ENCODE measurements at places on chromosomes 7 and 10.

DNA sequence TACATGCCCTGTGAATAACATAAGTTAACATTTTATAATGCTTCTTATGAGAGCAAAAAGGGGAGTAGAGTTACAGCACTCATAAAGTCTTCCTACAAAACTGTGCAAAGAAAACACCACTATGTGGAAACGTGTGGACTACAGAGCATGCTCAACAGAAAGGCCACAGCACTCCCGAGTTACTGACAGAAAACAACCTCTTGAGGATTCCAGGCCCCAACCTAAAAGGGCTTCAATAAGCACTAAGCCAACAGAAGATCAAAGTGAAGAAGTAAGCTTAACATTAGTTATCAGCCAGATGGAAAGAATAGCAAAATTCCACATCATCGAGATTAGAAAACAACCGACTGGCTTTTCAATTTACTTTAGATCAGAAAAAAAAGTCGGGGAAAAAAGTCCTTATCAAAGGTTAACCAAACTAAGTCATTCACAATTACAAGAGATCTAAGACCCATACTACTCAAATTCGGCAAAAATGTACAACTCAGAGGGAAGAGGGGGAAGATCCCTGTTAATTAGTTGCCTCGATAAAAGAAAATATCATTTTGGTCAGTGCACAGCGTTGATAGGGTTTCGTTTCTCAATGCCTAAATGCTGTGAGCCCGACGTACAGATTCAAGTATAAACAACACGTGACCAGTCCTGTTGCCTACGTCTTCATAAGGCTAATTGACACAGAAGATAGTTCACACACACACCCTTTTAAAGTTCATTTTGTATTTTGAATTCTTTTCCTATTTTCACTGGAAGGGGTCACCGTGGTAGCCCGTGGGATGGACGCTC is 1.4 kb downstream of the KBTBD2 start:
- peak; percentile 64 for DNase-seq

DNA sequence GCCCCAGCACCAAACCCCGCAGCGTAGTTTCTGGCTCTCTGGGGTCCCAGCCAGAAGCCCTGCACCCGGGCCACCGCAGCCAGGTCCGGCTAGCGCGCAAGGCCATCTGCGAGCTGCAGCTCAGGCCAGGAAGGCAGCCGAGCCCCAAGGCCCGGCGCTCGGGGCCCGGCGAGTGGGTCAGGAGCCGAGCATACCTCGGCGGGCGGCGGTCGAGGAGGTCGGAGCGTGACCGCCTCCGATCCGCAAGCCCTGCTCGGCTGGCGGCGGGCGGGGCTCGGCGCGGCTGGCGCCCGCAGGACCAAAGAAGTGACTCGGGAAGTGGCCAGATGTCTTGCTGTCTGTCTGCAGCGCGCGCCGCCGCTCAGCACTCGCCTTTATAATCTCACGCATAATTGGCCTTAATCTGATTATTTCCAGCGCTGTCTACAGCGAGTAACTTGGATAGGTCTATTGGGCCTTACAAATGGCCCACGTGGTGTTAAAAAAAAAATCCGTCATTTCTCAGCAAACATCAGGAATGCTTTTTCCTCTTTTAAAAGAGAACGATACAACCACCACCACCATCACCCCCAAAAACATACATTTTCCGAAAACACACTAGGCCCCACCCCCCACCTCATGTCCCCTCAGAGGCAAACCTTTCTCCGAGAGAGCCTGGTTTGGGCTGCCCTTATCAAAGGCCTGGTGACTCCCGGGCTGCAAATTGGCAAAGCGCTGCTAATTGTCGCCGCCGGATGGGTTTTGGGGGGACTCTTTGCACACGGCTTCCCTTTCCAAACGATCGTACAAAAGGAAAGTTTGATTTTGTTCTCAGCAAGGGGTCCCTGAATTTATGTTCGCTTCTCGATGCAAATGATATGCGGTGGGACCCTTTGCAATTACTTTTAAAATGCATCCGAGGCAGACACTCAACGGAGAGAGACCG is at the start of gene DRGX:
Gene DRGX (minus strand): TSS at position 349 of the 925 bp plus-strand sequence. CDS start 649 bp downstream, outside the sequence.
- DNase-seq, result no peak

GRCh38 chr7:115135146-115135545 is 213.3 kb downstream of the MDFIC start:
- peak; percentile 74 for DNase-seq

DNA sequence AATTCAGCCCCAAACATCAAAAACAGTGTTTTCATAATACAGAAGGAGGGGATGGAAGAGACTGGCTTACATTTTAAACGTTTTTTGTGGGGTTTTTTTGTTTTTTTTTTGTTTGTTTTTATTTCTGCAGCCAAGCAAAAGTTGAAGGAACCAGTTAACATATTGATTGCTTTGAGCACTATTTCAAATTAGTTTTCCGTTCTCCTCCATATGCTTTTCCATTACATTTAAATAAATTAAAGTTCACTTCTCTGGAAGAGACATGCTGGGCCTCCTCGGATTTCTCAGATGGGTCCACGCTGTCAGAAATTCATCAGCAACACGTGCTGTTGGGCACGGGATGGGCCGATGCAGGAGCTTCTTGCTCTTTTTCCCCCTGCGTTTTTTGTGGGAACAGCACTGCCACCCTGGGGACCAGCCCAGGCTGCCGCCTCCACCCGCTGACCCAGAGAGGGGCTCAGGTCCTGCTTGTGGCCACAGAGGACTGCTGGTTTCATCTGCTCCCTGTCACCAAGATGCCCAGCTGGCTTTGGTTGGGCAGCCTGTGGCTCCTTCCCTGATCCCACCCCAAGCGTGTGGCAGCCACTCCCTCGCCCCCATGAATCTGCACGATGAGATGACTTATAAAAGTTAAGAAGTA is 67.7 kb upstream of the CHST15 start:
- DNase-seq, result no peak

GRCh38 chr10:44640429-44640828 is 255.5 kb upstream of the CXCL12 start:
- no peak for DNase-seq

DNA sequence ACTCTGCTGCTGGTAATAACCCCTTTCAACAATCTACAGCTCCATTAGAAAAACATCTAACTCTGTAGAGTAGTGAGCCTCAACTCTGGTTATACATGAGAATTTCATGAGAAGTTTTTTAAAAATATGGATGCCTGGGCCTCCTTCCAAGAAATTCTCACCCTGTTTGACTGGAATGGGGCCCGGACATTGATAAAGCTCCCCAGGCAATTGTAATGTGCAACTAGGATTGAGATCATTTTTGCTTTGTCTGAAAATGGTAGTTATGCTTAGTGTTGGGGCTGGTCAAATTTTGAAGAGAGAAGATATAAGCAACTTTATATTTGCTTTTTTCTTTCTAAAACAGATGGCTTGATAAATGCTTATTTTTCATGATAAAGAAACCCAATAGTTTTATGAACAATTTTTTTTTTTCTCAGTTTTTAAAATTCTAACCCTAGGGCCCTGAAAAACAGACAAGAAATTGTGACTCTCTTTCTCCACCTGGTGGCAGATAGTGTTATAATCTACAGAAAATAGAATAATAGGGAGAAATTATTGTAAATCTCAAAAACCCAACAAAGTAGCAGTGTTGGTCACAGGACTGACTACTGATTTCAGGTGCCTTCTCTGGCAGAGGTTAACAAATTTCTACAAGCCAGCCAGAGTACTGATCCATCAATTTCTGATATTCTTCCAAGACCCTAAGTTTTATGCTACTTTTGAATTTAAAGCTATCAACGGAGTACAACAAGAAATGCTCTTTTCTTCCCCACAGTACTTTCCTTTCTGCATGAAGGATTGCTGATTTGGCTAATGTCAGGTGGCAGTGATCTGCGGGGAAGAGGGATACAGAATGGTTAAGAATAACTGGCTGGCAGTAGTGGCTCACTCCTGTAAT is 174.8 kb downstream of the DKK1 start:
- DNase-seq, result peak; percentile 33

DNA sequence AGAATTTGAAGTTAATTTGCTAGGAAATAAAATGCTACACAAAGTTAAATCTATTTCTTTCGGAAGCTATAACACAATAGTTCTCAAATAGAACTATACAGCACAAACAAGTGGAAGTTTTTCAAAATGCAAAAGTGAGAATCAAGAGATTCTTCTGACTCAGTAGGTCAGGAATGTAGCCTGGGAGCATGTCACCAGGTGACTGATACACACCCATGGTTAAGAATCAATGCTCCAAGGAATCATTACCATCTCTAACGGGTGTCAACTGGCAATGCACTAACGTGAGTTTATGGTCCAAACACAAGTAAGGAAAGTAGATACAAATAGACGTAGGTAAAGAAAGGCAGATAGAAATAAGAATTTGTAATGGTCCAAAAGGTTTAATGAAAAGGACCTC is 170.5 kb downstream of the SRPK2 start:
- DNase-seq, result no peak

DNA sequence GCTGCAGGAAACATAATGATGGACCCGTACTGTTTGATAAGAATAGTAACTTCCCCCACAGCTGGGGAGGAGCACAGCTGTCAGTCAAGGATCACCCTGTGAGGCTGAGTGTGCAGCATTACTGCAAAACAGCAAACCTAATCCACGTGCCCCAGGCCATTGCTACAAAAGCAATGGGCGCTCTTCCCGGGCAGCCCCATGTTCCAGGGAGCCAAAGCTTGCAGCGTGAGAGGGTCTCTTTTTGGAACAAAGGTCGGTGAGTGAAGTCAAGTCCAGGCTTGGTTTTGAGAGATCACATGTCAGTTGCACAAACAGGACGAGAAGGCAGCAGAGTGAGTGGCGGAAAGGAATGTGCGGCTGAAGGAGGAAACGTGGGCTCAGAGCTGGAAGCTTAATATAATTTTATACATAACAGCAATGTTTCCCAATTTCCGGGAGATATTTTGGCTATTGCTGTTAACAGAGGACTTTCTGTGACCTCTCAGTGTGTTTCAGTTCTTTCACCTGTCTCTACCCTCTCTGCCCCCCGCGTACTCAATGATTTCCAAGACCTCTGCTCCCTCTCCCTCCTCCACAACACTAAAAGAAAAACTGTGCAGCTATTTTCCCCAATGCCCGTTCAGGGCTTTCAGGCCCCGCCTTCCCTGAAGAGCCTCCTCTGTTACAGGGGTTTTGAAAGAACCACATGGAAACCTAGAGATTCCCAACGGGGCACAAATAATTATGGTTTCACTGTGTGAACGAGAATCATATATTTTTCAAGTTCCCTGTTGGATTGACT is 128.9 kb downstream of the MTPAP start:
- DNase-seq, result peak; percentile 86

GRCh38 chr10:124117833-124118232 is 24.4 kb upstream of the CHST15 start:
- no peak for DNase-seq

GRCh38 chr10:122504610-122504950 is 43.2 kb downstream of the HTRA1 start:
- DNase-seq, result no peak

- no peak for DNase-seq
Measured at GRCh38 chr7:94028768-94029167, 24.6 kb upstream of the BET1 start.

DNA sequence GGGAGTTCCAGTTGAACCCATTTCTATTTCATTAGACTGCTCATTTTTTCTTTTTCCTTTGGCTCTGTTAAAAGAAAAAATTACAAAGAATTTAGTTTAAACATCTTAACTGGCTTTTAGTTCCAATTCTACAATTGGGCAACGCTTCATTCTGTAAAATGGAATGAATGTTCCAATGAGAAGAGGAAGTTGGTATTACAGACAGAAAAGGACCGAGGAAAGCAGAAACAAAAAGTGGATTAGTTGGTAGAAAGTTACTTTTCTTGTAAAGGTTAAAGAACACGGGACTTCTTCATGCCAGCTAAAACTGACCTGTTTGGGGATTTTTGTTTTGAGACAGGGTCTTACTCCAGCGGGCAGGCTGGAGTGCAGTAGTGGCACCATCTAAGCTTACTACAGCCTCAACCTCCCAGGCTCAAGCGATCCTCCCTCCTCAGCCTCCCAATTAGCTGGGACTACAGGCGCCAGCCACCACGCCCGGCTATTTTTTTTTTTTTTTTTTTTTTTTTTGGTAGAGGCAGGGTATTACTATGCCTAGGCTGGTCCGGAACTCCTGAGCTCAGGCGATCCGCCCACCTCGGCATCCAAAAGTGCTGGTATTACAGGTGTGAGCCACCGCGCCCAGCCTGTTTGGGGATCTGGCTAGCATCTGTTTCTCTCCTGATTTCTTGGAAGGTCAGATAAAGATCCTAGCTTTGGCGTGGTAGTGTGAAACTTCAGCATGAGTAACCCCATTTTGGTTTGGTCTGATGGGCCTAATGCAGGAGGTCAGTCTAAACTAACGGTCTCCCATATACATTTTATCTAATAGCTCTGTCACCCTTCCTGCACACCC is 1.3 kb upstream of the VDAC2 start:
- DNase-seq, result no peak

GRCh38 chr10:127922675-127923366 is 15.9 kb downstream of the PTPRE start:
- no peak for DNase-seq

DNA sequence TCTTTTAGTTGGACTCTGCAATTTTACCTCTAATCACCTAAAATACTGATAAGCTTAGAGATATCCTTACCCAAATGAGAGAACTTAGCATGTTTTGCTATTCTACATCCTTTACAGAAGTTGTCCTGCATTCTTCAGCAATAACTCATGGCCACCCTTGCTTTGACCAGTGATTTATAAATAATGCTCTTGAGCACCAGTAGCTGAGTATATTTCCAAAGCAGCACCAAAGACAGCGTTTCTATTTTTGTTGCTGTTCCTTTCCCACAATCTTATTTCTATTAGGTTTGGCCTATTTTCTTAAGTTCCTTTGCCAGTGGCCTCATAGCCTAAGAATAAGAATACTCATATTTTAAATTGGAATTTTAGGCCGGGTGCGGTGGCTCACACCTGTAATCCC is 15.0 kb downstream of the ARPC1A start:
- DNase-seq, result no peak

DNA sequence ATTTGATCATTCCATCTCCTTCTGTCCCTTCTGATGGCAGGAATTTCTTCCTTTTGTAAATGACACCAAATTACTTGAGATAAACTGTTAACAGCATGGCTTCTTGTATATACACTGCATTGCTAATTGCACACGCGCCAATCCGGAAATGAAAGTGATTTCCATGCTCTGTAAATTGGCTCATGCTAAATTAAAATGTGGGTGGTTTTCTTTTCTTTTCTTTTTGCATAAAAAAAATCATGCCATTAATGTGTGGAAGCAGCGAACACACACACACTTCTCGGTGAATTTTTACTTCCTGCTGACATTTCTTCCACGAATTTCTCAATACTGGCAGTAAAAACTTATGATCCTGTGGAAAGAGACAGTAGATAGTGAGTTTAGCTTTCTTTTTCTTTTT is 123.1 kb upstream of the CCDC6 start:
- DNase-seq, result no peak

DNA sequence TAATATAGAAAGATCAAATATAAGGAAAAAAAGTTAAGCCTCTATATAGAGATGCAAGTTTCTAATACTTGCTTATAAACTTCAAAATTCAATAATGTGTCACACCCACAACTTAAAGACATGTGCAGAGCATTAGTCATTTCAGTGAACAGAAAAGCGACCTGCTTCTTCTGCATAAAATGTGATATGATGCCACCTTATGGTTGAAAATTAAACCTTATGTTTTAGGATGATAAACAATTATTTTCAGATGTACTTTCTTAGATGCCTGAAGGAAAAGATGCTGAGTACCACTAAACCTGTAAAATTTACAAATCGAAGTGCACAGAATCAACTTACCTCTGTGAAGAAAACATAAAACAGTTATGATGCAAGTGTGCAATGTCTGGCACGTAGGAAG is 96.0 kb downstream of the MTERF1 start:
- DNase-seq, result peak; percentile 9

All from KBM-7 (cell line).